ENCODE measurements at places on chromosomes 7 and 10.

GRCh38 chr7:139743267-139743966 is 34.4 kb downstream of the HIPK2 start:
- H3K4me3 ChIP-seq, result no peak overlapping the region
- H3K36me3 ChIP-seq, result no peaks in the 10 kb centered on the region
- no peak overlapping the region for H3K27ac ChIP-seq
- no peak for DNase-seq

- peaks cover 7% of the 10 kb centered on the region for H3K4me1 ChIP-seq
- H3K27me3 ChIP-seq, result peaks cover 53% of the 10 kb centered on the region
- H3K4me3 ChIP-seq, result peak overlapping the region; percentile 66
- no peak overlapping the region for H3K27ac ChIP-seq
- DNase-seq, result peak; percentile 37
- H3K36me3 ChIP-seq, result no peaks in the 10 kb centered on the region
Observed at GRCh38 chr10:42754155-42755027, 28.2 kb upstream of the BMS1 start.

DNA sequence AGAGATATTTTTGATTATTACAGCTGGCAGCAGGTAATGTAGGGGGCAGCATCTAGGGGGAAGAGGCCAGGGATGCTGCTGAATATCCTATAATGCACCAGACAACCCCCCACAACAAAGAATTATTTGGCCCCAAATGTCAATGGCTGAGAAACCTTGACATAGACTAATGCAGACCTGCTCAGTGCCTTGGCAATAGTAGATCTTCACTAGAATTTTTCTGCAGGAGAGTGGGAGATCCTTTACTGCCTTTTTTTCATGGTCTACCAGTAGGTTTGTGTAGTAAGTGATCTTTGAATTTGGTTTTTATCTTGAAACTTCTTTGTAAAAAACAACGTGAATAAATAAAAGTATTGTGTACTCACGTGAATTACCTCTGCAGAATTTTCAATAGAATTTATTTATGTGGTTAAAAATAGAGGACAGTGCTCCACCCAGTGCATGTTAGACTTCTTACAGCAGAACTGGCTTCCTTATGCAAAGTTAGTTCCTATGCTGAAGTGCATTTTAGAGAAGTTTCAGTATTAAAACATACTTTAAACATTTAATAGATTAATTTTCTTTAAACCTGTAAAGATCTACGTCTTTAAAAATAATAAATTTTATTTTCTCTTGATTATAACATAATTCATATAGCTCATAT is 199.6 kb upstream of the HDAC9 start:
- H3K4me1 ChIP-seq, result no peaks in the 10 kb centered on the region
- no peak overlapping the region for H3K27ac ChIP-seq
- H3K27me3 ChIP-seq, result peaks cover 6% of the 10 kb centered on the region

DNA sequence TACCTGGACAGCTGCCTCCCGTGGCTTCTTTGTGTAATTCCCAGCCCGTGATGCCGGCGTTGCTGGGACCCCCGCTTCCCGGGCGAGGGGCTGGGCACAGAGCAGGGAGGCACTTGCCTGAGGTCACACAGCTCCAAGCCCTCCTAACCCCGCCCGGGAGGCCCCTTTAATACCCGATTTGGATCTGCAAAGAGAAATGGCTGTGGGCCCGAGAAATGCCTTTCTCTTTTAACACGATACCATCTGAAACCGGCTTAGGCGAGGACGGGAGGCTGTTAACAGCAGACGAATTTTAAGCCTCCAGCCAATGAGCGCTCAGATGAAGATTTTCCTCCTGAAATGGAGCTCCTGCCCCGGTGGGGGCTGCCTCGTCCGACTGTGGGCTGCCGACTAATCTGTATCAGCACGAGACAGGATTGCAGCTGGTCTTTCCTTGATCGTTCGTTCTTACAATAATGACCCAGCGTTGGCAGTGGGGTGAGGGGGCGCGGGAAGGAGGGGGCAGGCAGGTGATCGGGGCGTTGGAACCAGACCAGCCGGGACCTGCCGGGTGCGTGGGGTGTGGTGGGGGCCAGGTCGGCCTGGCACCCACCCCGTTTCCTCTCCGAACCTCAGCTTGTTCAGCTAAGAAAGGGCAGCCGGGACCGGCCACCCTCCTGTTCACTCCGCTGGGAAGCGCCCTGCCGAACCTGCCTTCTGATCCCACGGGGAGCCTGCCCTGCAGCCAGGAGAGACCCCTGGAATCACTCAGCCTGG is 36.2 kb upstream of the FOXL3 start:
- no peaks in the 10 kb centered on the region for H3K4me1 ChIP-seq
- no peaks in the 10 kb centered on the region for H3K36me3 ChIP-seq
- H3K4me3 ChIP-seq, result no peak overlapping the region

All from activated CD8-positive, alpha-beta T cell treated with anti-CD3 and anti-CD28 coated beads for 36 hours (primary cell).